ENCODE measurements at places on chromosomes 11 and 22. TPM values are rescaled to one million over a fixed set of nuclear protein-coding genes. Genes with fewer than 3 reads are reported as not detected.

DNA sequence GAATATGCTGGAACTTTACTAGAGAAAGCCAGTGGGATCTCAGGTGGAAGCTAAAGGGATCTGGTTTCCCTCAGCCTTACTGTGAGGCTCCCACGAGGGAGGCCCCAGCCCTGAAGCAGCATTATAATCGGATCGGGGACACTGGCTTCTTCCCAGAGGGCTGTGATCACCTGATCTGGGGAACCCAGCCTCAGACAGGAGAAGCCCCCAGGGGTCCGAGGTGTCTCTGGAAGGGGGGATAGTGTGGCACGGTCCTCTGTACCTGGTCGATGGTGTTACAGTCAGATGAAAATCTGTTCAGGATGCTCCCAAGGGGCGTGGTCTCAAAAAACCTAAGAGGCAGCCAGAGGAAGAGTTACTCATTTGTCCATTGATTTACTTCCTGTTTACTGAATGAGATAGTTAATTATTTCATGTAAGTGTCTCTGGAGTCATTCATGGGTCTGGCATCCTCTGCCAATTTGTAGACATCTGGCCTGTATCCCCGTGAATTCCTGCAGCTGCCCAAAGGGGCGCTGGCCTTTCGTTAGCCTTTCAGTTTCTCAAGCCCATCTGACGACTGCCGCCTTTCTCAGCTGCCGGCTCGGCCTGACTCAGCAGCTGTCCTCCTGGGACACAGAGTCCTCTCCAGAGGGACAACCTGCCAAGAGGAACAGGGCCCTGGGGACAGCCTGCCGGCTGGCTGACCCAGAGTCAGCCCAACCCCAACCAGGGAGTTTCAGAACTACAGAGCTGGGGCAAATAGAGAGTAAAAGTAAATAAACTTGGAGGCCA lies 17.0 kb upstream of the KCNJ11 start:
- peak; percentile 69 for DNase-seq

DNA sequence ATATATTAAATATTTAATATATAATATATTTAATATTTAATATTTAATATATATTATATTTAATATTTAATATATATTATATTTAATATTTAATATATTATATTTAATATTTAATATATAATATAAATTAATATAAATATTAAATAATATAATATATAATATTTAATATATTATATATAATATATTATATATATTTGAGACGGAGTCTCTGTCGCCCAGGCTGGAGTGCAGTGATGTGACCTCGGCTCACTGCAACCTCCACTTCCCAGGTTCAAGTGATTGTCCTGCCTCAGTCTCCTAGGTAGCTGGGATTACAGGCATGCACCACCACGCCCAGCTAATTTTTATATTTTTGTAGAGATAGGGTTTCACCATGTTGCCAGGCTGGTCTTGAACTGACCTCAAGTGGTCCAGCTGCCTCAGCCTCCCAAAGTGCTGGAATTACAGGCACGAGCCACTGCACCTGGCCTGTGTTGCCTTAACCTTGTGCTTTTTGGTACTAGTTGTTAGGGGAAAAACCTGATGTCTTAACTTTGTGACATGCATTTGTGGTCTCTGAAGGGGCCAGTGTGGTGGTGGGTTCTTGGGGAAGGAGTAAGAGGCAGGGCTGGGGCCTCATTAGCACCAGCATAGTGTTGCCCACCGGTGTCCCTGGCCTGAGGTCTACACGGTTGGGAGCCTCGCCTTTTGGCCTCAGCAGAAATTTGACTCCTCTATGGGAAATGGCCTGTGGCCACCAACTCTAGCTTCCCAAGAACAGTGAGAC lies 16.6 kb downstream of the SEC14L3 start:
- no peak for DNase-seq

DNA sequence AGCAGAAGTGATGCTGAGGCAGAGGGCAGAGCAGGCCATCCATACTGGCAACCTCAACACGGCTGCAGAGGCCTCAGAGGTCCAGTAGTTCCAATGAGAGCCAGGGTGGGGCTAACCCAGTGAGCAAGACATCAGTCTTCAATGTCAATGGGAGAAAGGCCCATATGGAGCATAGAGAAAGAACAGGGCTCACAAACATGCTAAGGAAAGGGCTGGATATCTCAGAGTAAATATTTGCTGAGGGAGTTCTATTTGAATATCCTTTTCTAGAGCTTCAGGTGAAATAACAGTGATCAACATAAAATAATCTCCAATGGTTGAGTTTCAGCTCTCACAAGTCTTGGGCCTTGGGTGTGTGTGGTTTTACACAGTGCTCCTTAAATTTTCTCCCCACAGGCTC lies 50.8 kb upstream of the CCDC90B start:
- no peak for DNase-seq

GRCh38 chr11:113873236-113873626 lies 2.1 kb downstream of the USP28 start:
- no peak for DNase-seq

MLC1 gene
- not detected for total RNA-seq

TENM4 gene
- 0.11 TPM for total RNA-seq

DNA sequence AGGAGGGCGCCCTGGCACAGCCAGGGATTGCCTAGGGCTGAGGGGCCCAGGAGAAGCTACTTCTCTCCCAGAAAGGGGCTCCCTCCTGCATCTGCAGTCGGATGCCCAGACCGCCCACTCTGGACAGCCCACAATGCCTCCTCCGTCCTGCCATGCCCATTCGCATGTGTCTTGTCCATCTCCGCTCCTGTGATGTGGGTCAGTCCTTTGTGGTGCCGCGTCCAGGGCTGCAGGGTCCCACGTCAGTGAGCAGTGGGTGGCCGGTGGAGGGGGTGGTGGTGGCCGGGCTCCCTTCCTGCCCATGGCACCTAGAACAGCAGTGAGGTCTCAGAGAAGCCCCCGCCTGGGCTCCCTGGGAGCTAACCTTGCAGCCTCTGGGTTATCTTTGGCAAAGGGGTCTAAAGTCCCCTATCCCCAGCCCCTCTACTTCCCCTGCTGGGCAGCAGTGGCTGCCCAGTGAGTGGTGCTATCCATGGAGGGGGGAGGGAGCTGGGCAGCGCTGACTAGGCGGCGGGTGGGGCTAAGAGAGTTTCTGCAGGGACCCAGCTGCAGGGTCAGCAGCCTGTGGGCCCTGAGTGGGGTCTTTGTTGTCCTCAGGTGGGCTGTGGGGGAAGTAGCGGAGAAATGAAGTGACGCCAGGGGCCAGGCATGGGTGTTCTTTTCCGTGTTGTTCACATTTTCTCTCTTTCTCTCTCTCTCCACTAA lies 41.1 kb downstream of the KCNC1 start:
- DNase-seq, result no peak

- DNase-seq, result peak; percentile 88
Observed at GRCh38 chr11:3022300-3022967, 30.3 kb upstream of the NAP1L4 start.

DNA sequence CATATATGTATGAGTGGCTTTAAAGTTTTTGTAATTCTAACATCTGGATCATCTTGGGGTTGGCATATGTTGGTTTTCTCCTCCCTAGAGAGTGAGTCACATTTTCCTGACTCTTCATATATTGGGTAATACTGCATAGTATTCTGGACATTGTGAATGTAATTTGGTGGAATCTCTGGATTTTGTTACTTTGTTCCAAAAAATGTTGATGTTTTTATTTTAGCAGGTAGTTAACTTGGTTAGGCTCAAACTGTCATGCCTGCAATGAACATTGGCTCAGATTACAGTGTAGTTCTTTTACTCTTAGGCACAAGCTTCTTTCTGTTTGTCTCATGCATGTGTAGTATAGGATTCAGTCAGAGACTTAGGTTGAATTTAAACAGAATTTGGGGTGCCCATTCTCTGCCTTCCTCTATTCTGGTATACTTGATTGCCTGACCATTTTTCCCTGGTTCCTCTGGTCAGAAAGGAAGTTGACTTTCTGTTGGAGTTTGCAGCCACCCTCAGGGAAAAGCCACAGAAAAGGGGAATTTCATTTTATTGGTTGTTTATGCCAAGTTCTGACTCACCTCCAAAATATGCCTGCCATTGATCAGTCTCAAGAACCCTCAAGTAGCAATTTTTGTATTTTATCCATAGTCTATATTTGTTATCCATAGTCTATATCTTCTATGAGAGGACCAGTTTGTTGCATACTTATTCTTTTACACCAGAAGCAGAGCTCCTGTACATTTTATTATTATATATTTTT lies 151.7 kb downstream of the UVRAG start:
- DNase-seq, result peak; percentile 87

OR8A1 gene
- total RNA-seq, result not detected

AQP11 gene
- total RNA-seq, result 2.9 TPM

Data from GM23248 (cell line).